C1 segment of cervical spinal cord (tissue), 14 donors: ENCODE measurements at places on chromosomes 5 and 9.

GRCh38 chr5:56565644-56566043 is 249.7 kb upstream of the MAP3K1 start:
- no peak for DNase-seq

- DNase-seq = no peak
Measured at GRCh38 chr9:133041958-133042357, 11.2 kb downstream of the GTF3C5 start.

- DNase-seq = no peak
Measured at GRCh38 chr9:2427120-2427891, 194.3 kb upstream of the VLDLR start.

GRCh38 chr9:38765101-38765500 is 45.2 kb upstream of the FAM240B start:
- no peak for DNase-seq

- no peak for DNase-seq
Measured at GRCh38 chr9:22143799-22144625, 134.9 kb upstream of the CDKN2B start.

GRCh38 chr5:135386886-135387628 is 12.0 kb downstream of the MACROH2A1 start:
- no peak for DNase-seq

DNA sequence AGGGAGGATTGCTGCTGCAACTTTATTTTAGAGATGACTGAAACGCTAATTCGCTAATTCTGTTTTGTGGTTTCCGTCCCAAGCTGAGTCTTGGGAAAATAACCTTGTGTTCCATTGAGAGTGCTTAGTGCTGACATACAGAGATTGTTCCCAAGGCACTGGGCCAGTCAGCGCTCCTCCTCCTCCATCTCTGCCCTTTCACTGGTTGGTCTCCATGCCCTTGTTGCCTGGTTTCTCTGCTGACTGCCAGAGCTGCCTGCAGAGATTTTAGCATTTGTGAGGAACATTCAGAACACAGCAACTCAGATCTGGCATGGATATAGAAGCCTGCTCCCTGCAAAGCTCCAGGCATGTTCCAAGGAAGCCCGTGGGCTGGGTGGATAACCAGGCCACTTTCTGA is 126.0 kb upstream of the IRX2 start:
- peak; percentile 5 for DNase-seq

- no peak for DNase-seq
Measured at GRCh38 chr9:79189511-79189924, 382.2 kb upstream of the TLE4 start.

- no peak for DNase-seq
Measured at GRCh38 chr5:105587963-105588662, 2025.5 kb upstream of the NUDT12 start.

DNA sequence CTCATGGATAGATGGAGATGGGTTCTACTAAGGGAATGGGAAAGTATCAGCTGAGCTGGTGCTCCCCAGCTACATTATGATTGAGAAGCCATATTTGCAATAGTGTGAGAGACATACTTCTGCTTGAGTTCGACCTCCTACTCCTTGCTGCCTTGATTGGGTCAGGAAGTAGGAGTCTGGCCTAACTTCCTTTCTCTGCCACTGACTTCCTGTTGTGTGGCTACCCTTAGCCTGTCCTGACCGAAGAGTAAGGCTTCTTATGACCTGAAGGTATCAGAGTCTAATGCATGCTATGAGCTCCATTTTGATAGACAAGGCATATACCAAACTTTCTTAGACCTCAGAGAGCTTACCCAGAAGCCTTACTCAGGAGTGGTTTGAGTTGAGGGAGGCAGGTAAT is 53.9 kb downstream of the OSTF1 start:
- DNase-seq = no peak

DNA sequence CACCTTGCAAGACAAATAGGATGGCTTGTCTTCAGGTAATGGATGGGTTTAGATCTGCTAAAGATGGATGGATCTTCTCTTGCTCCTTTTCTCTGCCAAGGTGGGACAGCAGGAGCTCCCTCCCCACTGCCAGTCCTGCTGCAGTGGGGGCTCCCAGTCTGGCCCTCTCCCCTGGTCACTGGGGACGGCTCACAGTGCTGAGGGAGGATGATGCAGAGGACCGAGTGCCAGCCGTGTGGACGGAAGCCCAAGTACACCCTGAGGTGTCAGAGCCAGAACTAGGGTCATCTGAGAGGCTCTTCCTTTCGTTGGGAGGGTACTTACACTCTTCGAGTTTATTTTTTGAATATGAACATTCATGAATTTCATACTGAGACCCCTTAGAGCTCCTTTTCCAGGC is 5.7 kb downstream of the CCDC69 start:
- no peak for DNase-seq

DNA sequence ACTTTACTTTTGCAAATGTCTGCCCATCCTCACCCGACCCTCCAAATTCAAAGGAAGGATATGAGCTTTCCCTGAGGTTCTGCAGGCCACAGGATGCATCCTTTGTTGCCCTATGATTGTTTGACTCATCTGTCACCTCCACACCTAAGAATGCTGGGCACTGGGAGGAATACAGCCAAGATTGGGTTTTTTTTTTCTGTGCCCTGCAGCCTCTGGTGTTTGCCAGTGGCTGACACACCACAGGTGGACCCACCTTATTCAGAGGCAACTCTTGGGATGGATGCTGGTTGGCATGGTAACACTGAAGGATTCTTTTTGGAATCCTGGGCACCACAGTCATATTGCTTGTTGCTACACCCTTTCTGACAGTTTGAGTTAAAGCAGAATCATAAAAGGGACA is 29.7 kb downstream of the C9orf152 start:
- DNase-seq = no peak

- no peak for DNase-seq
Measured at GRCh38 chr9:34271265-34272006, 57.6 kb downstream of the KIF24 start.
